ENCODE measurements at places on chromosomes 1 and 21.

DNA sequence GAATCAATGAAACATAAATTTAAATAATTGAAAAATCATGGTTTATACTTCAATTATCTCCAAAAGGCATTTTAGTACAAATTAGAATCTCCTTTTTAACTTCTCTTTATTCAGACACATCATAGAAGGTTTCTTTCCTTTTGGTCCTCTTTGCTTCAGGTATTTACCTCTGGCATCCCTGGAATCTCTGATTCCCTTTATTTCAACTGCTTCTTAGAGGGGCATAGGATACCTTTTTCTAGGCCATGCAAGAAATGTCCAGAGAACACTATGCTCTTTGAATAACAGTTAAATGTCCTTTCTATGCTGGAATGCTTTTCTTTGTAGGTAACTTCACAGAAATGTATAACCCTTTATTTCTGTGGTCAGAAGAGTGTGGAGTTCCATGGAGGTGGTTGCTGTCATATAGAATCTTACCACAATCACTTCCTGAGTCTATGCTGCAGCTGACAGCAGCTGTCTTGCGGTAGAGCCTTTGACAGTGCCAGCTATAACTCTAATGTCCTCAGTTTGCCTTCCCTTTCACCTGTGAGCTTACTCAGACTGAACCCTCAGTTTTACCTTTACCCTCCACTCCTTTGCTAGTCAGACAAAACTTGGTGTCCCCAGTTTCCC is 8.6 kb downstream of the LAMC2 start:
- DNase-seq: no peak

DNA sequence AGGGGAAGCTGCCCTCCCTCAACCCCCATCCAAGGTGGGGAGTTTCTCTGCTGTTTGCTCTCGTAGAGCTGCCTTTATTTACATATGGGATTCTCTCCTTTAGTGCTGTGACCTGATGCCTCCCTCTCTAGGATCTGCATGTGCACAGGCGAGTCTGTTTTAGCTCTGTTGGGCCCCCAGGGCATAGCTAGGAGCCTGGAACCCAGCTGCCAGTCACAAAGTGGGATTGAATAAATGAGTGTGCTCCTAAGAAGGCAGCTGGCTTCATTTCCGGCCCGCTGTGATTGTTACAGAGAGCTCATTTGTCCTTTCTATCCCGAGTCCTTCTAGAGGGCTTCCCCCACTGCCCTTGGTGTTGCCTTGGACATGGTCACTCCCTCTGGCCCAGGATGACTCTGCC is 176.6 kb downstream of the GRIK3 start:
- DNase-seq: no peak

- DNase-seq: no peak
Measured at GRCh38 chr1:113630340-113631327, 128.7 kb downstream of the PHTF1 start.

DNA sequence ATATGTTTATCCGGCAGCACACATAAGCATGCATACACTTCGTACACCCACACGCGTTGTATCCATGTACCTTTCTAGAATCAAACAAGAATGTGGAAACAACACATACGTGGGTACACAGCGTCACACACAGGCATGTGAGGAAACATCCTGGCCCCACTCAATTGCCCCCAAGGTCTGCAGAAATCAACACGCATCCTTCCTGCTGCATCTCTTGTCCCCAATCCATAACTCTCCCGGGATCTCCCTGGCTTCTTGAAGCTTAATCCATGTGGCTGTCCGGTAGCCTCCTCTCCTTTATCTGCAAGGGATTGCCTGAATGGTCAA is 5.5 kb upstream of the TBX15 start:
- no peak for DNase-seq

DNA sequence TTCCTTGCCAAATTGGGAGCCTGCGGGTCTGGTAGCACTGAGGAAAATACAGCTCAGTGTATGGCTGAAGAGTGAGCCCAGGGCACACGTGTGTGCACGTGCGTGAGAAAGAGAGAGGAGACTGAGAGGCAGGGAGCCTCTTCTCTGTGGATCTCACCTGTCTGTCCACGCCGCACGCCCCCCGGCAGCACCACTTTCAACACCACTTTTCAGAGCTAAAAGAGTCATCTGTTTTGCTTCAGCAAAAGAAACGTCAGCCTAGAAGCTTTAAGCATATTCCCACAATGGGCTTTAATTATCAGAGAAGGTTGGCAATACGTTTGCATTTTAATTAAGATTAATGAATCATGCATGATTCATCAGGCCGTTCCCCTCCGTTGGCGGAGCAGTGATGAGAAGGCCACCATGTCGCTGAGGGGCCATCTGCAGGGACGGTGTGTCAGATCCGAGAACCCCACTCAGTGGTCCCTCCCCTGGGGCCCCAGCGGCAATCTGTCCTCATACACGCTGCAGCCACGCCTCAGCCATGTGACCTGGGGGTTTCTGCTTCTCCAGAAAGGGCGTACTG is 56.8 kb downstream of the SIK1 start:
- DNase-seq: no peak

DNA sequence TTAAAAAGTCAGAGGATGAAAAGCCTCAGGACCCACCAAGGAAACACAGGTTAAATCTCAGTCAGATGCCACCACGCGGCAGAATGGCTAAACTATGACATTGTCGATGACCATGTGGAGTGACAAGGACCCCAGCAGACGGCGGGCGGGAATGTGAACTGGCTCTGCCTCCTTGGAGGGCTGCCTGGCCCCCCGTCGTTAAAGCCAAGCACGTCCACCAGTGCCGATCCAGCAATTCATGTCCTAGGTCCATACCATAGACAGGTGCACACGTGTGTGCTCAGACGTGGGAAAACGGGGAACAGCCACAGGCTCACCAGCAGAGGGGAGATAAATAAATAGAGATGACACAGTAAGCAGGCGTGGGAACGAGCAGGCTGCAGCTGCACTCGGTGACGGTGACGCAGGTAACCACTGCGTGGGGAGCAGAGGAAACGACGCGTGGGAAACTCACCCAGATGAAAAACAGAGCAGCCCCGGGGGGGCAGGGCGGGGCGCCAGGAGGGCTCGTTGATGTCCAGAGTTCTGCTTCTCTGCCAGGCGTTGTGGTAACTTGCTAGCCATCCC is 28.3 kb upstream of the PCBP3 start:
- DNase-seq: peak; percentile 72

DNA sequence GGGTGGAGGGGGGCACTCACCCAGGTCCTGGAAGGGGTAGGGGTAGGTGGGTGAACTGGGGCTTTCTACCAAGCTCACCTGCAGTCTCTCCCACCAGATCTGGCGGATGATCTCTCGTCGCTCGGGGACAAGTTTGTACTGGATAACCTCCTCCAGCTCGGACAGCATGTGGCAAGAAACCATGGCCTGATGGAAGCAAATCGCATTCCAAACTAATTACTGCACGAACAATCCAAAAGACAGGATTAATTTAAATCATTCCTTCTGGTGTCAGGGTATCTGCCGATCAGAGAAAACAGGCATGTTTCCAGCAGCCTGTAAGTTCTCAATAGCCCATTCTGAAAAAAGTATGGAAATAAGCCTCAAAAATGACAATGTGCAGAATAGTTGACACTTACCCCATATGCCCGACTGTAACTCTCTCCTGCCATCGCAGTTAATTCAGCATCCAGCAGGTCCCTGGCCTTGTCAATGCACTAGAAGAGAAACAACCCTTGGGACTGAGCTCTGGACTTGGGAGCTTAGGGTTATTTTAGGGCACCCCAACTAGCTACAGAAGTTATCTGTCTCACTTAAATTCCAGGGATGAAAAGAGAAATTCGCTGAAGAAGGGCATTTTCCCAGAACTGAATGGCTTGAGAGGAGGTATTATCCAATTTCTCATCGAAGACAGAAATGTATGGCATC is 44.4 kb upstream of the ANGPTL7 start:
- no peak for DNase-seq

GRCh38 chr1:157497284-157497683 is 55.0 kb downstream of the FCRL5 start:
- no peak for DNase-seq

DNA sequence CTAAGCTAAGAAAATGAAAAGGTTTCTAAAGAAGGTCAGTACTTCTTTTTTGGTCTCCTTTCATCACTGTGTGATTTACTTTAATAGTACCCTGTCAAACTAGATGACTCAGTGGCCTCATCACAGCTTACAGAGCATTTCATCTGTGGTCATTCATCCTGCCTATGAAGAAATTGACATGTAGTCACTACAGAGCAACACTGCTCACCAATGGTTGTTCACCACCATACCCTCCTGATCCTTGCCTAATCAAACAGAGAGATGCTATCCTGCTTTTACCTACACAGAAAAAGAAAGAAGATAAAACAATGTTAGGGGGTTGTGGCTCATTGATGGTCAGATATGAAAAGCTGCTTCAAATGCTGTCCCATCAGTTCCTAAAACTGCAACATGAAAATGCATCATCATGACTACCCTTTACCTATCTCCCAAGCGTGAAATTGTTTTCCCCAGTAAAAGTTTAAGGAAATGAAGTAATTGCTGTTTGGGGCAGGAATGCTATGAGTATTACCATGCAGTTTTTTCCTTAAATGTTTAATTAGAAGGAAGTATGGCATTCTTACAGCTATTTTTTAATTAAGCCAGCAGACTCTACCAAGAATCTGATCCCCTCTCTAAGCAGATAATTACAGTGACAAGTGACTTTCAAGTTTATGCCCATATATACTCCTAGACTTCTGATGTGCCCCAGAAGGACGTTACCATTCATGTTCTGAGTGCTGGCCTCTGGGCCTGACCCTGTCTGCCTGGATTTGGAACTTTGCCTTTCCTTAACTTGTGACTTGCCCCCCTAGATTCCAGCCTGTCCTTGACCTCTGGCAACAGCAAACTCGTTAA is 46.1 kb upstream of the FBXO28 start:
- no peak for DNase-seq

DNA sequence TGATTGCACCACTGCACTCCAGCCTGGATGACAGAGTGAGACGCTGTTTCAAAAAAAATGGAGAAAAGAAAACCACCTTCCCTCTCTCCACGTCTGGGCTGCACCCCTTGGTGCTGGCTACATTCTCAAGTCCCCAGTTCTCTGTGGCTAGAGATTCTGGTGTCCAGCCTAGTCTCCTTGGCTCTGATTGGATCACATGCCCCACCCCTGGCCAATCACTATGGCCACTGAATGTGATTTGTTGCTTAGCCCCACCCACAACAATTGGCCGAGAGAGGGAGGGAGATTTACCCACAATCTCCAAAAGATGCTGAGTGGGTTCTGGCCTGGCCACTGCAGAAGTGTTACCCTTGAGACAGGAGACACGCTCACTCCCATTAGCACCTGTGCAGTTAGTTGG is 39.4 kb downstream of the FHAD1 start:
- no peak for DNase-seq

- no peak for DNase-seq
Measured at GRCh38 chr21:41031701-41032220, 136.2 kb upstream of the BACE2 start.

- DNase-seq: no peak
Measured at GRCh38 chr1:23174426-23175110, 5.9 kb upstream of the LUZP1 start.

DNA sequence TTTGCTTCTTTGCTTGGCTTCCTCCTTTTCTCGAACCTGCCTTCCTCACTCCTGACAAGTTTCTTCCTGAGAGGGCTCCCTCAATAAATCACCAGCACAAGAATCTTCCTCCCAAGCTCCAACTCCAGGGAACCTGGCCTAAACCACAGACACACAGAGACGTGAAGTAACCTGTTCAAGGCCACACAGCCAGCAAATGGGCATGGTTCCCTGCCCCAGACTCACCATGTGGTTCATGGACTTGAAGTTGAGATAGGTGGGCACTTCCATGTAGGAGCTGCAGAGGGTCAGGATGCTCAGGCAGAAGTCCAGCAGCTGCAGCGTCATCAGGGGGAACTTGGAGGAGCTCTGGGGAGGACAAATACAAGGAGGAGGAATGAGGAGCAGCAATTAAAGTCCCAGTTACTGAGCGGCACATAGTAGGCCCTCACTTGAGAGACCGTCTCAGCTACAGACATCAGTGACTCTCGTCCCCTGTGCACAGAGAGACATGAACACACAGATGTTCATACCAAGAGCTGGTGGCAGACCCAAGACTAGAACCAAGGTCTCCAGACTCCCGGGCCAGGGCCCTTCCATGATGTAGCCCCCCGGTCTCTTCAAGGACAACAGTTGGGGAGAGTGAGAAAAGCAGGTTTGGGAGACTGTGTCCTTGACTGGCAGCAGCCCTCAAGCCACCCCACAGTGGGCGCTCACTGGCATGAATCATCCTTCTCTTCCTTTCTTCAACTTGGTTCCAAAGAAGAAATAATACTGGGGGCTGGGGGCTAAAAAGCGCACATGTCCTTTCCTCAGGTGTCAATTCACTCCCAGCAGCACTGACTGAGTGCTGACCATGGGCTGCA is 15.6 kb upstream of the MATN1 start:
- DNase-seq: no peak

DNA sequence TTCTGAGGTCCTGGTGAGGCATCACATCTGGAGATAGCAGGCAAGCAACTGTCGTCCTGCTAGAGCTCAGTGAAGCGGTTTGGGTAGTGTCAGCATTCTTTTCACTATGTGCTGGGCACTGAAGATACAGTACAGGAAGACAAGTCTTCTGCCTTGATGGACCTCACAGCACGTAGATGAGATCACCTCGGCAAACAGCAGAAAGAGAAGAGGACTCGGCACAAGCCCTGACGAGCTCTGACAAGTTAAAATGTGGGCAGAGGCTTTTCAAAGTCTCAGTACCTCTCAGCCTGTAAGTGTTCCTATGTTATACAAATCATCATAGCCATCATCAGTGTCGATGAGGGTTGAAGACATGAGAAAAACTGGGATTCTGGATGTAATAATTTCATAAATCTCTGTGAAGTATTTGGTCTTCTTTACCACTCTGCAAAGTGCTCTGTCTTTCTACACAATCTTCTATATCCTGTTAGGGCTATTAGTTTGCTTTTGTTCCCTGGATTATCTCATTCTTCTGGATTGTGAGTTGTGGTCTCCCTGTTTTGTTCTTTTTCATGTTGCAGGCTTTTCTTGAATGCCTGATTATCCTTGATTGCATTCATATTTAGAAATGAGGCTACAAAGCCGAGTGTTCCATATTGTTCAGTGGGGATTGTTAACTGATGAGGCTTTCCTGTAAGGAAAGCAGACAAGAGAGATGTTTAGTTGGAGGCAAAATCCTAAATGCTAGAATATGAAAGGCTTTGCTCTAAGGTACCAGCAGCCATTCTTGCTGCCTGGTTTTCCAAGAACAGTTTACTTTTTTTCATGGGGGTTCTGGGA is 24.2 kb downstream of the MAEL start:
- no peak for DNase-seq

DNA sequence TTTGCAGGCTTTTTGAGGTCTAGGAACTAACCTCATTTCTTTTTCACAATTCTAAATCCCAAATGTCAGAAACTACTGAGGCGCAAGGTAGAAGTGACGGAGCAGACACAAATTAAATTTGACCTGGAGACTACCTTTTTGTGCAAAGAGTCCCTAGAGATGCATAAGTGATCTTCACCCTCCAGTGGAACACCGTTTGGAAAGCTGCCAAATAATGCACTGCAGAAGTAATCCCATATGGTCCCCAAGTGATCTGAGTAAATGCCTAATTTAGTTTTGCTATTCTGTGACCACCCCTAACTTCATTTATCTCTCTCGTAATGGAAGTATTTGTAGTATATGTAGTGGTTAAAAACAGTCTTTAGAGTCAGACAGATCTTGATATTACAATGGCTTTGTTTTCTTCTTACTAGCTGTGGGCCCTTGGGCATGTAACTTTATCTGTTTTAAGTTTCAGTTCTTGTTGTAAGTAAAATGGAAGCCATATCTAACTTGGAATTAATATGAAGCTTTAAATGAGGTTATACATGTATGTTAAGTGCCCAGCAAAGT is 70.4 kb upstream of the IPO9 start:
- DNase-seq: no peak

All from stimulated activated CD4-positive, alpha-beta T cell treated with anti-CD3 and anti-CD28 coated beads, TNF-alpha, amount 100 ng/mL, for 1 hour (primary cell).